M059J (cell line): ENCODE measurements at places on chromosomes 3 and 15.

GRCh38 chr3:152656972-152657355, 178.0 kb upstream of the P2RY1 start:
- no peak for DNase-seq

DNA sequence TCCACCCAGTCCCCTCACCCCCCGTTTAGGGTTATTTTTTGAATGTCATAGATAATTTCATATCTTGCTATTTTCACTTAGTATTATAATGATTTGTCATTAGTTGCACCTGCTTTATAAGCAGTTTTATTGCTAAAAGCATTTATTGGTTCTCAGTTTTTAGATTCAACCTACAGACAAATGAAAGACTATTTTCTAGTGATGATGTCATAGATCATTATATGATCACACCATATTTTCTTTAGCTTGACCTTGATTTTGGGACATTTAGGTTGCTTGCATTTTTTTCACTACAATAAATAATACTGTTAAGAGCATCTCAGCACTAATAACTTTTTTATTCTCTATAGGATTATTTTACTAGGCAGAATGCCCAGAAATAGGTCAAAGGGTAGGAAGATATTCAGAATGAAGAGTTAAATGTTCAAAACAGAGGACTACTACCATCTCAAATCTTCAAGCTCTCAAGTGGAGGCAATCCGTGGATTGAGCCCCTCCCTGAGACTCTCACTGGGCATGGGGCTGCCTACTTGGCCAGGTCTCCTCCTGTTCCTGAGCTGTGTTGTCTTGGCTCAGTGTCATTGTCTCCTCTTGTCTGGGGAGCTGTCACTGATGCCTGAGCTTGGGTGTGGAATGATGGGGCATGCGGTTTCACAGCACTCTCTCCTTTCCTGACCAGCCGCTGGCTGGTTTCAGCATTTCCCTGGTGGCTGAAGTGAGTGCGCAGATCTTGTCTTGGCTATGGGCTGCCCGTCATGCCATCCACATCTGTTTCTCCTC, 28.4 kb downstream of the CHCHD6 start:
- DNase-seq = no peak

GRCh38 chr3:61573441-61573840, 12.1 kb downstream of the PTPRG start:
- DNase-seq = peak; percentile 29

- no peak for DNase-seq
Measured at GRCh38 chr3:150797155-150797554, 34.2 kb upstream of the SIAH2 start.

- DNase-seq = no peak
Measured at GRCh38 chr3:6447166-6447801, 413.6 kb upstream of the GRM7 start.

- peak; percentile 14 for DNase-seq
Measured at GRCh38 chr15:87631775-87632174, 624.8 kb downstream of the NTRK3 start.

DNA sequence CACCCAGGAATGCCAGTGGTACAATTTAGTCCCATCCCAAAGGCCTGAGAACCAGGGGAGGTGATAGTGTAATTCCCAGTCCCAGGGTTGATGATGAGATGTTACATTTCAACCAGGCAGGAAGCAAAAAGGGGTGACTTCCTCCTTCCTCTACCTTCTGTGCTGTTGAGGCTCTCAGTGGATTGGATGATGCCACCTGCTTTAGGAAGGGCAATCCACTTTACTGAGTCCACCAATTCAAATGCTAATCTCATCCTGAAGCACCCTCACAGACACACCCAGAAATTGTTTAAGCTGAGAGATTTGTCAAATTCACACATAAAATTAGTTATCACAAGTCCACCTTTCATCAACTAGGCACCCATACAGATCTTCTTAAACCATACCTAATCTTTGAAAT, 418.5 kb upstream of the GOLIM4 start:
- no peak for DNase-seq

GRCh38 chr3:48222616-48223513, at the start of gene CAMP:
TSS of gene CAMP (plus strand) at chr3:48223495. CDS start at chr3:48223512, 17 bp downstream.
- DNase-seq = peak; percentile 84

GRCh38 chr3:138890555-138891187, 55.9 kb upstream of the PIK3CB start:
- peak; percentile 12 for DNase-seq

GRCh38 chr3:126542340-126543241, 16.1 kb downstream of the C3orf22 start:
- no peak for DNase-seq

- DNase-seq = no peak
Measured at GRCh38 chr15:42691308-42691707, 45.6 kb downstream of the CDAN1 start.

DNA sequence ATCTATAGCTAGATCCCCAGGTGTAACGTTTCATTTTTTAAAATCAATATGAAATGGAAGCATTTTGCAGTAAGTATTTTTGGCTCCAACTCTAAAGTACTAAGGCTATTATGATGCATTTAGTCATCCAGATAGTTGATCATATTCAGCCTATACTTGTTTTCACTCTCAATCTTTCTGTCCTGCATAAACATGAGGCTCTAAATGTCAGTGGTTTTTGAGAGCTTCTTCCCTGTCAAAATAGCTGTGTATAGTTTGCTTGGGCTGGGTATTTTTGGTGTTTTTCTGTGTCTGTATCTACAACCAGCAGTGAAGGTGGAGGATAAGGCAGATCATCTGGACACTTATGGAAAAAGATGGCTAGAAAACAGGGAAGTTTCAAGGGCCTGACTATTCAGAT, 128.0 kb downstream of the LRRN1 start:
- no peak for DNase-seq

- no peak for DNase-seq
Measured at GRCh38 chr3:65988411-65989180, 50.1 kb downstream of the MAGI1 start.

DNA sequence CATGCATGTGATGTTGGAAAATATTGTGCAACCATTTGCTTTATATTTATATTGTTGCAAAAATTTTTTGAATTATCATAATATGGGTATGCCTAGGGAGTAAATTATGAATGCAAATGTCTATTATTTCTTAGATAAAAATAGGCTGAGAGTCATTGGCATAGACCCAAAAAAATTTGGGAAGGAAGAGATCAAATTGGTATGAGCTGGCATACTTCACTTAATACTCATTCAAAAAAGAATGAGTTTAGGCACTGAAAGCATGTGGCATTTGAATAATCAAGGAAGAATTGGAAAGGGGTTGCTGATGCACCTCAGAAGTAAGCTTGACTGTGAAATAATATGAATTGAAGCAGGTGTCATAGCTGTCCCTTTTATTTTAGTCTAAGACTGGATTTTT, 764.0 kb upstream of the DPPA4 start:
- DNase-seq = no peak

- DNase-seq = peak; percentile 79
Measured at GRCh38 chr15:39243396-39243795, 337.5 kb upstream of the THBS1 start.

GRCh38 chr3:48345946-48346572, 12.6 kb upstream of the SPINK8 start:
- no peak for DNase-seq

DNA sequence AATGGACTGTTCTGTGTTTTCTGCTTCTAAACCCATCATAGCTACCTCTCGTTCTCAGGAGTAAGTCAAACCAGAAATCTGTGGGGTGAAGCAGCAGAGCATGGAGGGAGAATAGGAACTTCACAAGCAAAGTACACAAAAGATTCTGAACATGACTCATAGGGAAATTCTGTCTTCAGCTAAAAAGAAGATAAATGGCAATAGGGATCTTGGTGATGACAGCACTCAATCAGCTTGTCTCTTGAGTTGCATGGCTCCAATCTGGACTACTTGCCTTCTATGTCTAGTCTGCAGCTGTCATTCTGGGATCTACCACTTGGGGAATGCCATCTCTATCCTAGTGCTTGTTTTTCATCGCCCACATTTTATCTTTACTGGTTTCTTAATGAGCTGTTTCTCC, 13.5 kb upstream of the GRAMD1C start:
- DNase-seq = peak; percentile 55

DNA sequence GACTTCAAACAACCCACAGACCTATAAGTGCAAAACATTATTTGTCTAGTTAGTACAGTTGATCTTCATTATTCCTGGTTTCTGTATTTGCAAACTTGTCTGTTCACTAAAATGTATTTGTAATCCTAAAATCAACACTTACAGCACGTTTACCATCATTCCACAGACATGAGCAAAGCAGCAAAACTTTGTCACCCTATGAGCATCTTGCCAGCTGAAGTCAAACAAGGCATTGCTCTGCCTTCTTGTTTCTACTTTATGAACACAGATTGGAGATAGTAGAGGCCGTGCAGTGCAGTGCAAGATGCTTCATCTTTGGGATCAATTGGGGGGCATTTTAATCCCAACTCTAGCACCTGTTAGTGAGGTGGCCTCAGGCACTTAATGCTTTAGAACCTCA, 202.1 kb downstream of the NLGN1 start:
- peak; percentile 38 for DNase-seq

GRCh38 chr3:172155897-172156585, 116.7 kb downstream of the FNDC3B start:
- peak; percentile 86 for DNase-seq
